Stimulated activated CD4-positive, alpha-beta T cell treated with anti-CD3 and anti-CD28 coated beads, Interleukin-1b, Interleukin-23, amount 100 ng/mL, for 1 hour (primary cell): ENCODE measurements at places on chromosomes 7 and 10.

- no peak for DNase-seq
Measured at GRCh38 chr7:78020874-78021249, 222.3 kb downstream of the PHTF2 start.

DNA sequence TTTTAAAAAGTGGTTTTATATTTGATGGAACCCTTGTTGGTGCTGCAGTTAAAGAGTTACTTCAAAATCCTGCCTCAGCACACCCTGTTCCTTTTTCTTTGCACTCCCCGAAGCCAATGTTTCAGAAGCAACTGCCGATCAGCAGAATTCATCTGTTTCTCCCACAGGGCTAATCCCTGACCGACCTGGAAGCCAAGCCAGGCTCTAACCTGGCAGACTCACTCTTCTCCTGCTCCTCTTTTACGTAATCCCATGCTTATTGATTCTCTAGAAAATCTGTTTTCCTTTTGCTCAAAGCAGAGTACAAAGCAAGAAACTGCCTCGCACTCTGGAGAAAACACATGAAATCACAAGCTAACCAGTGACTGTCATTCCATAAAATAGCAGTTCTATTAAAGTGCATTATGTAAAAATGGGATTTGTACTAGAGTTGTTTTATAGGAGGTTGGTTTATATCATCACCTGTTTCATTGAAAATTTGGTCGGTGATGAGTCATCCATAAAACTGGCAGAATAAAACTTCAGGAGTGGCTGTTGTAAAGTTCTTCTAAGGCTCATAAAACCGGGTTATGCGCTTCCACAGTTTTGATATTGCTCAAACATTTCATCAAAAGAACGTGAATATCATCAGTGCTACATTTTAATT, 99.9 kb downstream of the CNTNAP2 start:
- no peak for DNase-seq

GRCh38 chr10:535952-536351, 153.5 kb downstream of the DIP2C start:
- no peak for DNase-seq

DNA sequence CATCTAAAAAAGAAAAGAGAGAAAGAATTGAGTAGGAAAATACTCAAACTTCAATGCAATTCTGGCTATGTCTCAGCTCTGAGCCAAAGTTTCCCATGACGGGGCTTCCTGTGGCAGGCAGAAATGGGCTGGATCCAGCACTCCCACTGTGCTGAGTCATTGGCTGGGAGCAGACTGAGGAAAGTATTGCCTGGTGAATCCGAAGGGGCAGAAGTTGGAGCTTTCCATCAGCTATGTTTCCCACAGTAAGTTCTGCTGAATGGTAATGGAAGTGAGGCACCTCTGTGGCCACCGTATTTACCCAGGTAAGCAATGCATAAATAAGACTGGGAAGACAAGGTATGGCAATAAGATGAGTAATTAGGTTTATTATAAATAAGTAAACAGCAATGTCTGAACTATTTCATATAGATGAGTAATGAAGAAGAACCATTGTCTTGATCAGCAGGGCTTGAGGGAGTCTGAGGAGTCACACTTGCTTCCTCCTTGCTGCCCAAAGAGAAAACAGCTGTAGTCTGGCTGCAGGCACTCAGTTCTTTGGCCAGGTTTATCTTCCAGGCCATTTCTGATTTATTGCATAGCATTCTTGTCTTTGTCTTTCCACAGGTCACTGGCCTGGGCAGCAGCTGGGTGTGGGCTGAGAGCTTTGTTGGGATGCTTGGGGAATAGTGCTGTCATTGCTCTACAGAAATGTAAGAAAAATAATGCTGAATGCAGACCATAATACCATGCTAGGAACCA, 255.3 kb downstream of the DNAJB9 start:
- no peak for DNase-seq

DNA sequence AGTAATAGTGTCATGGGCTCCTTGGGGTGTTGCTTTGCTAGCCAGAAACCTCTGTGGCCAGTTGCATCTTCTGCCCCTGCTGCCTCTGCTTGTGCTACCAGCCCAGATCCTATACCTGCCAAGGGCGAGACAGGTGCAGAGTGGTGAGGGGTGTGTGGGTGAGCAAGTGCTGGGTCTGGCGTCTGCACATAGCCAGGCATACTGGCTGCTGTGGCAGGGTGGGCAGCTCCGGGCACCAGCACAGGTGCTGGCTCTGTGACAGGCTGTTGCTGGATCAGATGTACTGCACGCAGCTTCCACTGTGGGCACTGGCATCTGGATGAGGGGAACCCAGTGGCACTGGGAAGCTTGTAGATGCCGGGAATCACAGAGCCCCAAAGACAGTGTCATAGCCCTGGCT, 148.4 kb downstream of the NXPH1 start:
- DNase-seq: no peak

- DNase-seq: no peak
Measured at GRCh38 chr10:94608559-94608958, 63.0 kb downstream of the HELLS start.

GRCh38 chr10:96724621-96725020, 4.3 kb upstream of the PIK3AP1 start:
- no peak for DNase-seq

DNA sequence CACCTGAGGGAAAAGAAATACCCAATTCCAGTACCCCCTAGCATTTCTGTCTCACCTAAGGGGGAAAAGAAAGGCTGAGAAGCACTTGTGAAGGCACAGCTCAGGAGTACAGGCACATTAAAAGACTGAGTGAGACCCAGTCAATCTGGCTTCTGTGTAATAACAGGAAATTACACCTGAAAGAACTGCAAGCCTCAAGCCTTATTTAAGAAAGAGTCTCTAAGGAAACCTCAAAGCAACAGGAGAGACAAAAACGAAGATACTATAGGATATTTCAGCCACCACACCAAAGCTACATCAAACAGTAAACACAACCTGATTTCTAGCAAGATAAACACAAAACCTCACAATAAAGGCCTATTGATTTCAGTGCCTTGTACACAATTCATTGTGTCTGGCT, 69.6 kb upstream of the CDK1 start:
- DNase-seq: no peak

DNA sequence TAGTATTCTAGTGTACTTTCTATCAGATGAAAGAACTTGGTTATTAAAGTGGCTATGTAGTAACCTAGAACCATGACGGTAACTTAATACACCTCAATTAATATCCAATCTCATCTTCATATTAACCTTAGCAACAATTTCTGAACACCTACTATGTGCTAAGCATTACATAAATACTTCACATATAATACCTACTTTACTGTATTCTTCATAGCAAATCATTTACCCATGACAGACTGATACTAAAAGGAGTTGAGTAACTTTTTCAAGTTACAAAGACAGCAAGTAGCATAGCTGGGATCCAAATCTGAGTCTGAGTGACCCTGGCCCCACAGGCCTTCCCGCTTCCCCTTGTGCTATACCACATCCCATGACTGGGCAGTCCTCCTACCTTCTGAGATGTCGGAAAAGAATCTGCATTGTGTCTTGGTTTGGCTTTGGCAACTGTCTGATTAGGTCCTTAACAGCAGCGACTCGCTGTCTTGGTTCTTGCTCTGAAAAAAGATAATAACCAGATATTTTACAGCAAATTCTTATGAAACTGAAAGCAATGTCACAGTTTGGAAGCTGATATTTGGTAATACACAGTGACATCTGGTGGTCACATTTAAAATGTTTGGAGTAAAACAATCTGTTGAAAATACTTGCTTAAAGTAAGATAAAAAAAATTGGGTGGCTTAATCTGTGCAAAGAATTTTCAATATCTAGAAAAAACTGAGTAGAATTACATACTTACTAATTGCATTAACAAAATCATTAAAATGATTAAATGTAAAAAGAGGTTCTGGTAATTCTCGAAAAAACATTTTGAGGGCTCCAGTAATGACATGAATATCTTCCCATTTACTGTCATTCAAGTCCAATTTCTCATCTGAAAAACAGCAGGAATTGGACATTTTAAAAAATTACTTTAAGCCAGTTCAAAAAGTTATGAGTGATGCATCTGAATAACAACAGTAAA, 120.1 kb downstream of the ARHGAP12 start:
- DNase-seq: no peak

- DNase-seq: no peak
Measured at GRCh38 chr10:43679509-43679908, 30.8 kb upstream of the ZNF32 start.

GRCh38 chr7:12765431-12766100, 78.1 kb downstream of the ARL4A start:
- no peak for DNase-seq

- DNase-seq: no peak
Measured at GRCh38 chr7:117458977-117459583, 20.7 kb upstream of the CFTR start.

- DNase-seq: no peak
Measured at GRCh38 chr7:26397796-26398426, 106.2 kb downstream of the SNX10 start.

- no peak for DNase-seq
Measured at GRCh38 chr10:50651808-50652207, 28.1 kb upstream of the SGMS1 start.

- DNase-seq: no peak
Measured at GRCh38 chr7:139821349-139822105, 7.5 kb upstream of the TBXAS1 start.

DNA sequence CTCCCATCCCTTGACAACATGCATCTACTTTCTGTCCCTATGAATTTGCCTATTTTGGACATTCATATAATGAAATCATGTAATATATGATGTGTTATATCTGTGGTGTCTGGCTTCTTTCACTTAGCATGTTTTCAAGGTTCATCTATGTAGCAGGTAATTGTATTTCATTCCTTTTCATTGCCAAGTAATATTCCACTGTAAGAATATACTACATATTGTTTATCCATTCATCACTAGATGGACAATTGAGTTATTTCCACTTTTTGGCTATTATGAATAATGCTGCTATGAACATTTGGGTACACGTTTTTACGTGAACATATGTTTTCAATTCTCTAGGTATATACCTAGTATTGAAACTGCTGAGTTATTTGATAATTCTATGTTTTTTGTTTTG, 238.2 kb downstream of the PTEN start:
- DNase-seq: no peak

- no peak for DNase-seq
Measured at GRCh38 chr10:109933984-109934565, 10.8 kb upstream of the XPNPEP1 start.

- DNase-seq: no peak
Measured at GRCh38 chr7:47342296-47343060, 239.4 kb downstream of the TNS3 start.

DNA sequence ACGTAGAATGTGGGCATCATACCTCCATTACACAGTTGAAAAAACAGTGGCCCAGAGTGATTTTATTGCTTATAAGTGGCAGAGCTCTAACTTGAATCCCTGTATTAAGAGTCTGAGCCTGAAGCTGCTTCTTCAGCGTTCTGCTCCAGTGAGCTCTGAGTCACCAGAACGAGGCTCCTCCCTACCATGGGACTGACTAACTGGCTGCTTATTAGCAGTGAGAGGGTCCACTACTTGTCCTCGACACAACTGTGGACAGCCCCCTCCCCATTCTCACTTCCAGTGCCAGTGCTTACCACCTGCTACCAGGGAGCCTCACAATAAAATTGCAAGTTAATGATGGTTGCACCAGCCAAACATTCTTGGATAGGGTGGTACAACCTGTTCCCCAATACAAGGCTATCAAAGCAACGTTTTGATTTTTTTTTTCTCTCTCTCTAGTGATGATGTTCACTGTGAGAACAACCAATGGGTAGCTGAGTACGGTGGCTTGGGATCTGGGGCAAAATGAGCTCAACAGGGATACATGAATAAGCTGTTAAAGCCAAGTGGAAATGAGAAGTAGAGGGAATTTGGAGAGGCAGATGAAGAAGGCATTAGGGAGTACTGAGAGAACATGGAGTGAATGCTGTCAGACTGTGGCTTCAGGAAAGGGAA, 2.7 kb upstream of the NRG3 start:
- DNase-seq: no peak

- DNase-seq: no peak
Measured at GRCh38 chr10:37434091-37434490, 308.7 kb downstream of the ANKRD30A start.

GRCh38 chr10:54665095-54665494, 135.9 kb downstream of the PCDH15 start:
- DNase-seq: no peak

DNA sequence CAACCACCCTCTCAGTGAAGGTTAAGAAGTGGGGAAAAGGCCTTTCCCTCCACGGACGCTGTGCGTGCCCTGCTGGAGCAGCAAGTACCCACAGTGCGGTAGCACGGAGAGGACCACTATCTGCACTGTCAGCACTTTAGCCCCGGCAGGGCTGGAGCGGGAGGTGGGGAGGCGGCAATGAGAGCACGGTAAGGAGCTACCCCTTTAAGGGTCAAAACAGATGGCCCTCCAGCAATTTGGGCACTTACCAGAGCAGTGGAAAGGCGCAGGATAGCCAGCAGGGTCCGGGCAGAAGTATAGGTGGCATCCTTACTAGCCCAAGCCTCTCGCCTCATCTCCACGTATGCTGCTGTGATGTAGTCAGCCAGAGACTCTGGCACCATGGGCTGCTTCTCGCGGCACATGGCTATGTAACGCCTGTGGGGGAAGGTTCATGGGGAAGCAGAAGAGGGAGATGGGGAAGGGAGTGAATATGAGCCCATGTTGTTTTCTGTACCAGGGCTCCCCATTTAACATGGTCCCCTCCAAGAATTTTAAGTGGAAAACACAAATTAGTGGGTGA, 5.2 kb downstream of the COPS6 start:
- DNase-seq: no peak

- no peak for DNase-seq
Measured at GRCh38 chr7:36468370-36469101, 78.9 kb downstream of the ANLN start.

GRCh38 chr7:131720703-131721102, 164.3 kb upstream of the PODXL start:
- DNase-seq: no peak

GRCh38 chr10:71998840-71999194, 34.6 kb downstream of the CHST3 start:
- DNase-seq: no peak

GRCh38 chr10:70834441-70835151, 18.8 kb downstream of the SGPL1 start:
- no peak for DNase-seq

- DNase-seq: no peak
Measured at GRCh38 chr10:43128958-43129706, 9.1 kb upstream of the CSGALNACT2 start.

DNA sequence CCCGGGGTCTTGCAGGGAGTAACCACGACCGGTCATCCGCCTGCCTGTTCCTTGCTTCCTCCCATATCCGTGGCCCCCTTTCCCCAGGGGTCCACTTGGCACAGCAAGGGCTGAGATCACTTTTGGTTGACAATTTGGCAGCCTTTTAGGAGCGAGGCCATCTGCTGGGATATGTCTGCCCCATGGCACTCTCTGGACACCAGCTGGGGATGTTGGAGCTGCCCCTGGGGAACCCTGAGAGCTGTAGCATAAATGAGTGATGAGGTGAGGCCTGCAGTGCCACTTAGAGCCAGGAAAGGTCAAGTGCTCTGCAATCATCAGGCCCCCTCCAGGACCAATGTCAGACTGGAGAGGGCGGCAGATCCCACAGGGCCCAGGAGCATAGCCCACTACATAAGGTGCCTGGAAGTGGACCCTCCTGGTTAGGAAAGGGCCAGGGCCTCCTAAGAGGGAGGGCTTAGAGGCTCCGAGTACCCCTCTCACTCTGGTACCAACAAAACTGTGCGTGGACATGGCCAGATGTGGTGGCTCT, 92.1 kb downstream of the HIP1 start:
- DNase-seq: no peak
